ENCODE measurements at places on chromosomes 12 and 14.
A peak's percentile ranks its signal among the peaks of the same experiment; 100 is the strongest.

- peak; percentile 72 for DNase-seq
These were observed at the start of gene CLMN for GRCh38 chr14:95319312-95320077. CLMN (minus strand) TSS chr14:95319908; CDS start chr14:95319792, 116 bp downstream.

- peak; percentile 26 for DNase-seq
These were observed 5.6 kb downstream of the CNIH1 start for GRCh38 chr14:54435500-54435981.

GRCh38 chr12:94057262-94058151 lies 90.9 kb upstream of the PLXNC1 start:
- no peak for DNase-seq

DNA sequence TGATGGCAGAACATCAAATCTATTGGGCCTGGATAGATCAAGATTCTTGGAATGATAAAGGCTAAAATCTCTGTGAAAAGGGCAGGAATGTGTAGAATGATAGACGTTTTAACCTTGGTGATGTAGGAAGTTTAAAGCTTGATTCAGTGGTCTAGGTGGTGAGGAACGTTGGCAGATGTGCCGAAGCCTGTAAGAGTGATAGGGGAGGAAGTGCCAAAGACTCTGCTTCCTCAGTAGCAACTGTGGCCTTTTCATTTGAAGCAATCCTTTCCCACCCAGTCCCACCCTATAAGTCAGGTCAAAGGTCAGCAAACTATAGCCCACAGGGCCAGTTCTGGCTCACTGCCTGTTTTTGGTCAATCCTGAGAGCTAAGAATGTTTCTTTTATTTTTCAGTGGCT lies 62.2 kb downstream of the MBIP start:
- no peak for DNase-seq

- DNase-seq, result no peak
These were observed 895 bp downstream of the SLC7A8 start for GRCh38 chr14:23182372-23183157.

DNA sequence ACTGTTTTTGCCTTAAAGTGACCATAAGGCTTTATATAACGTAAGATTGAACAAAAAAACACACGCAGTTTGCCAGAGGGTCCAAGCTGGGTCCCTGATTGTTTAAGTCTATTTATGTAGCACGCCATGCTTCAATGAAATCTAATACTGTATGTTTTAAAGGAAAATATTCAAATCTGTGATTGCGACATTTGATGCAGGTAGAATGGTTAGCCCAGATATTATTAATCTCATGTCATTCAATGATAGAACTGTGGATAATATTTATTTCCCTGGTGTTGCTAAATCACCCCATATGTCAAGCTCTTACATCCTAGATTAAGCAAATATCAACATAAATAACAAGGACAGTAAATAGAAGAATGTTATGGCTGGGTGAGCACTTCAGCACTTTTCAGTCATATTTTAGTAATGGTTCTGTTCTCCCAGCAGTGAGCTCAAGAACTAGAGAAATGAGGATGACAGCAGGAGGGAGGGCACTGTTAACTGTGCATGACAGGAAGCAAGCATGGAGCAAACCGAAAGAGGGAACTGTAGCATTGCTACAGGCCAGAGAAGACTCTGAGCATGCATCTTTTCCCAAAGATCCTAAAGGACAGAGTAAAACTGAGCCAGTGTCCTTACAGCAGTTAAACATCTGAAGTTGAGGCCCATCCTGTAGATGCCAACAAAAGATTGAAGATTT lies 465.7 kb upstream of the MGAT4C start:
- DNase-seq, result no peak

DNA sequence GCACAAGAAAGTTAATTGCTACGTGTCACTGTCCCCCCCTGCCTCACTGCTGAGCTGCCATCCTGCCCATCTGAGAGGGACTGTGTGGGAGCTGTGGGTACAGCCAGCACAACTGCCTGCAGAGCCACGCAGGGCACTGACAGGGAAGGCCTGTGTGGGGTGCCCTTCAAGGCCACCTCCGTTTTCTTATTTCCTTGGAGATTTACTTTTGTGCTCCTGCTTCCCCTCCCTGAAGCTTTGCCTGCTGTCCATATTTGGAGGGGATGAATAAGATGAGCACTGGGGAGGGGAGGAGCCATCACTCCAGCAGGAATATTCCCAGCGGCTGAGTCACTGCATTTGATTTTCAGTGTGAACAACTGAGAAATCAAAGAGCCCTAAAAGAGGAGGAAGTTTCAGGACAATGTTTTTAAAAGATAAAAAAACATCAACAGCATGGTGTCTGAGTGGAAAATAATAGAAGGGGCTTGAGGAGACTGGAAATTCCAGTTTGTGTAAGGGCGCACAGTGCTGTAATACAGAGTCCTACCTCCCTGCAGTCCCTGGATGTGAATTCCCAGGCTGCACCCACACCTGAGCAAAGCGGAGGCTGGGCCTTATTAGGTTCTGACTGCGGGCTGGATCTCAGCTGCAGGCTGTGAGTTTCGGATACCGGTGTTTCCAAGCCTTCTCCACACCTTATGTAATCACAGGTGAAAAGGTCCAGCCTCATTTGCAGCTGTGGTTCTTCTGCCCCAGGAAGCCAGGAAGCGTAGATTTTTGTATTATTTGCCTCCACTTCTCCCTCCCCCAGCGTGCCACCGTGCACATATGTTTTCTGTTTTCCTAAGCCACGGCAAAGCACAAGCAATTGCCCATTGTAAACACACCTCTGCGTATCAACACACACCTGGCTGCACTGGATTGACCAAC lies 192.6 kb upstream of the BCL2L14 start:
- DNase-seq, result no peak

DNA sequence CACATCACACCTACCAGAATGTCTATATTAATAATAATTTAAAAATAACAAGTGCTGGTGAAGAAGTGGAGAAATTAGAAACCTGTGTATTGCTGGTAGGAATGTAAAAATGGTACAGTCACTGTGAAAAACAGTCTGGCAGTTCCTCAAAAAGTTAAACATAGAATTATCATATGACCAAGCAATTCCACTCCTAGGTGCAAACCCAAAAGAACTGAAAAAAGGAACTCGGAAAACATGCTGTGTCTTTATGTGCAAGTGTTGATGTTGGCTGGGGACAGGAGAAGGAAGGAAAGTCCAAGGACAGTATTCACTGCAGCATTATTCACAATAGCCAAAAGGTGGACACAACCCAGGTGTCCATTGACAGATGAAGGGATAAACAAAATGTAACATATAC lies 146.5 kb downstream of the TTC7B start:
- no peak for DNase-seq

- DNase-seq, result no peak
These were observed 68.3 kb downstream of the OSBPL8 start for GRCh38 chr12:76491292-76491691.

DNA sequence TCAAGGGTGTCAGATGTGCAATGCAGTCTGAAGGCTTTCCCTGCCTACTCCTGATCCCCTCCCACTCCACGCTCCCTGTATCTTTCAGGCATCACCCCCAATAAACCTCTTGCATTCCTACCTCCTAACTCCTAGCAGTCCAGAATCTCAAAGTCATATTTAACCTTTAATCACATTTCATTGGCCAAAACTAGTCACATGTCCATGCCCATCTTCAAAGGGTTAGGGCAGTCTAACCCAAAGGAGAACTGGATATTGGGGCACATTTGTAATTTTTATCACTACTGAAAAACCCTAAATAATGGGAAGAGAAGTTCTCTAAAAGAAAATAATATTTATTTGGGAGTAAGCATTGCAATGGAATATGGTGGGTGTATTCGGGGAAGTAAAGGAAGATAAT lies 5.4 kb upstream of the C12orf75 start:
- no peak for DNase-seq

- no peak for DNase-seq
These were observed 7.0 kb downstream of the DUSP16 start for GRCh38 chr12:12555656-12556055.

GRCh38 chr14:74763803-74764531 lies 851 bp downstream of the YLPM1 start:
- DNase-seq, result no peak

DNA sequence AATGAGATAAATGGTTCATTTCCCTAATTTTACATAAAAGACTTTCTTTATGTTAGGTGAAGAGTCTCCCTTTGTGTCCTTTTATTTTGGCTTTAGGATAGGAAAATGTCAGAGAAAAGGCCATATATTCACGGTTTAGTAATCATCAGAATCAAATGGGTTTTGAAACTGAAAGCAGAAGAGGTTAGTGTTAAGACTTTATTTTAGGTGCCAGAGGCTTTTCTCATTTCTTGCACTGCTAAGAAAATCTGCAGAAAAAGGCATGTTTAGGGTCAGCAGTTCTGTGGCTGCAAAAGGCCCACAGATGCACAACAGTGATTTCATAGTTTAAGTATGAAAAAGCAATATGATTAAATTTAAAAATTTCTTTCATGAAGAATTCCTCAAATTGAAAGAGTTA lies 80.4 kb upstream of the SINHCAF start:
- DNase-seq, result peak; percentile 55

GRCh38 chr14:70995671-70996070 lies 88.4 kb downstream of the PCNX1 start:
- DNase-seq, result no peak

GRCh38 chr14:104339829-104340228 lies 201.4 kb downstream of the KIF26A start:
- DNase-seq, result no peak

Data from GM06990 (cell line).